ENCODE measurements at places on chromosomes 6 and 20.

DNA sequence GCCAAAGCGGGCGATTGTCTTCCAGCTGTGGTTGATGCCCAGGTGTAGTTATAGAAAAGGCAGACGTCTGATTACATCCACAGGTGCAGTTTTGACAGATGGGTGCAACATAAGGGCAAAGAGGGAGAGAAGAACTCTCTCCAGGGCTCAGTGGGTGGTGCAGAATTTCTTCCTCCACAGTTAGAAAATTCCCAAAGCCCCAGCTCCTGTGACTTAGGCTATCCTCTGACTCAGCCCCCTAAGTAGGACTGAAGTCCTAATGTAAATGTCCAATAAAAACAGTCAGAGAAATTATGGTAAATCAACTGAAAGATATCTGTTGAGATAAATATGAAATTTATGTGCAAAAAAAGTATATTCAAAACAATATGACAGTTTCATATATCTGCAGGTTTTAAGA lies 31.4 kb downstream of the LYRM4 start:
- no peak for ATAC-seq

DNA sequence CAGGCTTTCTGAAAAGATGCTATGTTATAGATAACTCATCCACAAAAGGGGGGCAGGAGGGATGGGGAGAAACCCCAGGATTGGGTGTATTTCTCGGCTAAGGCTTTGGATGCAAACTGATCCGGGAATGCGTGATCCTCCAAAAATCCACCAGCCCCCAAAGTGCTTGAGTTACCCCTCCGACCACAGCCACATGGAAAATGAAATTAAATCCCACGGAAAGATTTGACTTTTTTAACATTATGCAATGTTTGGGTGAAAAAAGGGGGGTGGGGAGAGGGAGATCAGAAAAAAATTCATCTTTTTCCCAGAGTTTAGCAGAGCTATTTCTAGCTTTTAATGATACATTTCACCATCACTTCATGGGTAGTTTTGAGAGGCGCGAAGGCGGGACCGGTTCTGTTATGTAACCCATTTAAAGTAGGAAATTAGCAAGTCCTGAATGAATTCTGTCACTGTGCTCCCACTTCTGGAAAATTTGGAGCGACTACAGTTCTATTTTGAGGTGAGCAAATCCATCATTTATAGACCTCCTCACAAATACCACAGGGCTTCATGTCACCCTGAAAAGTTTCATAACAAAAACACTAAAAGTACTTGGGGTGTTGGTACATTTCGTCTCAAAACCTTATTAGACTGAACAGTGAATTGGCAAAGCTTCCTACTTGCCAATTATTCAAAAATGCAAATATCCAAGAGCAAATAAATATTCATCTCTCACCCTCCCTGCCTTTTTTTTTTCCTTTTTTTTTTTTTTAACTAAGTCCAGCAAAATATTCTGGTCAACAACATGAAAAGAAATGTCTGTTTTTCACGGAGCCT lies 51.9 kb upstream of the NFATC2 start:
- peak; percentile 50 for ATAC-seq

- no peak for ATAC-seq
These were observed 33.5 kb upstream of the SYNCRIP start for GRCh38 chr6:85676086-85676729.

- no peak for ATAC-seq
These were observed 427.4 kb upstream of the JAG1 start for GRCh38 chr20:11101243-11101642.
